ENCODE measurements at places on chromosomes 12 and 14.

- no peak for DNase-seq
- H3K36me3 ChIP-seq = peaks cover 5% of the 10 kb centered on the region
- no peaks in the 10 kb centered on the region for H3K4me1 ChIP-seq
Measured at GRCh38 chr12:6774499-6775062, 2.3 kb downstream of the LAG3 start.

GRCh38 chr12:94637390-94638113 lies 12.8 kb downstream of the TMCC3 start:
- H3K36me3 ChIP-seq = no peaks in the 10 kb centered on the region
- DNase-seq = no peak
- H3K4me3 ChIP-seq = no peak overlapping the region

DNA sequence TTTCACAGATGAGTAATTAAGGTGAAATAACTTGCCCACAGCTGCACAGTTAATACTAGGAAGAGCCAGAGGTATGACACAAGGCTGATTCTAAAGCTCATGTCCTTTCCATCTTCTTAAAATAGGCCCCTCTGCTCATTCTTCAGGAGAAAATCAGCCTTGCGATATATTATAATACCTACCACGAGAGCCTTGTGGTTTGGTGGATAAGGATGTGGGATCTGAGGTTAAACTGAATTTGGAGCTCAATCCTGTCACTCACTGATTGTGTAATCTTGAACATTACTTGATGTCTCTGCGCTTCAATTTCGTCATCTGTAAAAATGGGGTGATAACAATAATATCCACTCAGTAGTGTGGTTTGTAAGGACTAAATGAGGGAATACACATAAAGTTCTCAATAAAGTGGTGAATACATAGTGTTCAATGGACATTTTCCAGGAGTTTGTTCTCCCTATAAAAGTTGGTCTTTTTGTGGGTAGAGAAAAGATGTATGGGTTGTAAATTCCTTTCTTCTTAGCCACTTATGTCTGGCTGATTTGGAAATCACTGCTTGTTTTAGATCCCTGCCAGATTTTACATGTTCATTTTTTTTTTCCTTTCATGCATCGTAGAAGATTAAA lies 25.1 kb upstream of the ATP2B1 start:
- no peaks in the 10 kb centered on the region for H3K36me3 ChIP-seq
- no peak overlapping the region for H3K4me3 ChIP-seq
- no peaks in the 10 kb centered on the region for H3K27me3 ChIP-seq
- H3K27ac ChIP-seq = no peak overlapping the region
- H3K4me1 ChIP-seq = no peaks in the 10 kb centered on the region
- DNase-seq = no peak

- no peak overlapping the region for H3K27ac ChIP-seq
- no peak for DNase-seq
- no peaks in the 10 kb centered on the region for H3K36me3 ChIP-seq
- no peaks in the 10 kb centered on the region for H3K4me1 ChIP-seq
- no peaks in the 10 kb centered on the region for H3K27me3 ChIP-seq
Measured at GRCh38 chr12:69278814-69279782, 39.7 kb downstream of the CPSF6 start.
